ENCODE measurements at places on chromosomes 5 and 9. TPM values are rescaled to one million over a fixed set of nuclear protein-coding genes. Genes with fewer than 3 reads are reported as not detected.

Gene FOXD4L6
- polyA plus RNA-seq = not detected

Gene DDX4
- not detected for polyA plus RNA-seq

Gene CDH10
- polyA plus RNA-seq = 1.8 TPM

DNA sequence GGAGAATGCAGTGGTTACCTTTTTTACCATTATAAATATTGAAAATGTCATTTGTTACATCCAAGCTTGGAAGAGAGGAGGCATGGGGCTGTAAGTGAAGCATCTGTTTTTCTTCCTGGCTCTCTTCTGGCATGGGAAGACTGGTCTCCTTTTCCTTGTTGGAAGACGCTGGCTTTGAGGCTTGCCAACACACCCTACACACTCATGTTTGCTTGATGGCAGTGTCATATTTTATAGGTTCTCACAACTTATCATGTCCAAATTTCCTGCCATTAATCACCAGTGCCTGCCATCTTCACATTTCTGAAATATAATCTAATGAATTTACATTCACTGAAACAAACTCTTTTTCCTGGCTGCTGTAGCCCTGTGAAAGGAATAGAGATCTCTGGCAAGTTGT is 252.9 kb downstream of the MAN2A1 start:
- DNase-seq = no peak

- DNase-seq = no peak
Measured at GRCh38 chr5:108924457-108924961, 176.8 kb downstream of the FER start.

GRCh38 chr9:115615821-115616665 is 498.1 kb upstream of the TNC start:
- no peak for DNase-seq

- no peak for DNase-seq
Measured at GRCh38 chr5:34866989-34867471, 28.1 kb downstream of the TTC23L start.

DNA sequence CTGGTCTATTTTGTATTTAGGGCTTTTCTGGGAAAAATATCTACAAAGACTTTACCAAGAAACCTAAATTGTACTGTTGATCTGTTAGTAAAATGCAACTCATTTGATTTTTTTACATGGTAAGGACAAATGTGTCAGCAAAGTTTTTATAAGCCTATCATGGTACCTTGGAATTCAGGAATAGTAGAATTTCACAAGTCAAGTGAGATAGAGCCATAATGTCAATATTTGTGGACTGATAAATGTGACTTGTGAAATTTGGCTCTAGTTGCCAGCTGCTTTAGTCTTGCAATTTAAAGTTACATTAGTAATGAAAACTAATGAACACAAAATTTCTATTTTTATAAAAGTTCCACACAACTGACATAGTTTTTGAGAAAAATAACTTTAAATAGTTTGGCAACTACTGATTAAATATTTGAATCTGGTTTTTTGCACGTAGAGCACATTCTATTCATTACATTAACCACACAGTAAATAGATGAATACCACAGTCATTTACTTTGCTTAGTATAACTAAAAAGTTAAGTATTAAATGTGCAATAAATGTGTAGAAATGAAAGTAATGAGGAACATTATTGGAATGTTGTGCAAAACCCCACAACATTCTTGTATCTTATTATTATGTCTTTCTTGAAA is 41.2 kb upstream of the RIOK2 start:
- DNase-seq = no peak
